ENCODE measurements at places on chromosomes 6 and 20.
A peak's percentile ranks its signal among the peaks of the same experiment; 100 is the strongest.

DNA sequence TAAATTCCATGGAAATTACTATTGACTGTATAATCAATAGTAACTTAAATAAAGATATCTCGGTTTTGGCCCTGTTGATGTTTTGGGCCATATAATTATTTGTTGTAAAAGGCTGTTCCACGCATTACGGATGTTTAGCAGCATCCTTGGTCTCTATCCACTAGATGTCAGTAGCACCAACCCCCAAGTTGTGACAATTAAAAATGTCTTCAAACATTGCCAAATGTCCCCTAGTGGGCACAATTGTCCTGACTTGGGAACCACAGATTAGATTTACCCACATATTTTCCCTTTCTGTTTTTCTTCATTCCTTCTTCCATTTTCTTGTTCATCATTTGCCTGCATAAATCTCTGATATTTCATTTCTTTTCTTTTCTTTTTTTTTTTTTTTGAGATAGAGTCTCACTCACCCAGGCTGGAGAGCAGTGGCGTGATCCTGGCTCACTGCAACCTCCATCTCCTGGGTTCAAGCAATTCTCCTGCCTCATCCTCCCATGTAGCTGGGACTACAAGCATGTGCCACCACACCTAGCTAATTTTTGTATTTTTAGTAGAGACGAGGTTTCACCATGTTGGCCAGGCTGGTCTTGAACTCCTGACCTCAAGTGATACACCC, 13.6 kb upstream of the WFDC8 start:
- DNase-seq, result peak; percentile 32

GRCh38 chr20:32902456-32903420, 44.0 kb downstream of the EFCAB8 start:
- peak; percentile 31 for DNase-seq

DNA sequence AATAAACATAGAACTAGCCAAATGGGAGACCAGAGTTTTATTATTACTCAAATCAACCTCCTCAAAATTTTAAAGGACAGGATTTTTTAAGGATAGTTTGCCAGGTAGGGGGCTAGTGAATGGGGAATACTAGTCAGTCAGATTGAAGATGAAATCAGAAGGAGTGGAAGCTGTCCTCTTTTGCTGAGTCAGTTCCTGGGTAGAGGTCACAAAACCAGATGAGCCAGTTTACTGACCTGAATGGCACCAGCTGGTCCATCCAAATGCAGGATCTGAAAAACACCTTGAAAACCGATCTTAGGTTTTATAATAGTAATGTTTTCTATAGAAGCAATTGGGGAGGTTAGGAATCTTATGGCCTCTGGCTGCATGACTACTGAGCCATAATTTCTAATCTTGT, 558.2 kb downstream of the PKHD1 start:
- no peak for DNase-seq

DNA sequence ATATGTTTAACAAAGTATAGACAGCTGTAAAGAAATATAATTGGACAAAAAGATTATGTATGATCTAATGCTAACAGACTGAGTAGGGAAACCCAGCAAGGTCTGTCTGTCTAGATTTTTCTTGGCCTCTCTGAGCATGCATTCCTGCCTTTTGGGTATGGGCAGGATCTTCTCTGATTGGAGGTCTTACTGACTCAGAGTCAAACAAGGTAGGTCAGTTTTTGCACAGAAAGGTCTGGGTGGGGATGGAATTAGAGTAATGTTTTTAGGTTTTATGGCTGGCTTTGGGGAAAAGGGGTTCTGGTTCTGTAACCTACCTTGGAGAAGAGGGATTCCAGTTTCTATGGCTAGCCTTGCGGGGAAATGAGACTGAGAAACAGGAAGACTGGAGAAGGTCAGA, 65.5 kb downstream of the LIN28B start:
- DNase-seq, result no peak

GRCh38 chr20:412081-412480, 4.0 kb downstream of the RBCK1 start:
- DNase-seq, result no peak

GRCh38 chr20:39049684-39050554, 87.8 kb downstream of the DHX35 start:
- peak; percentile 82 for DNase-seq
